ENCODE measurements at places on chromosomes 16 and 17.

DNA sequence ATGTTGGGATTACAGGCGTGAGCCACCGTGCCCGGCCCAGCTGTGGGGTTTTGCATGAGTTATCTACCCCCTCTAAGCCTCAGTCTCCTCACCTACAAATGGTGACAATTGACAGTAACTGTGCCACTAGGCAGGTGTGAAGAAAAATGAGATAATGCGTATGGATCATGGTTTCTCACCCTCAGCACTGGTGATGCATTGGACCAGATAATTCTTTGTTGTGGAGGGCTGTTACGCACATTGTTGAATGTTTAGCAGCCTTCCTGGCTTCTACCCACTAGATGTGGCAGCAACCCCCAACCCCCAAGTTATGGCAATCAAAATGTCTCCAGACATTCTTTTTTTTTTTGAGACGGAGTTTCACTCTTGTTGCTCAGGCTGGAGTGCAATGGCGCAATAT is 9.0 kb upstream of the HAPSTR1 start:
- peaks cover 16% of the 10 kb centered on the region for H3K4me1 ChIP-seq
- no peak overlapping the region for H3K4me3 ChIP-seq
- H3K27ac ChIP-seq = no peak overlapping the region
- no peak for DNase-seq

- no peak overlapping the region for H3K4me3 ChIP-seq
- no peaks in the 10 kb centered on the region for H3K27me3 ChIP-seq
- no peaks in the 10 kb centered on the region for H3K4me1 ChIP-seq
- no peak overlapping the region for H3K27ac ChIP-seq
Measured at GRCh38 chr16:78430281-78430680, 330.8 kb downstream of the WWOX start.

DNA sequence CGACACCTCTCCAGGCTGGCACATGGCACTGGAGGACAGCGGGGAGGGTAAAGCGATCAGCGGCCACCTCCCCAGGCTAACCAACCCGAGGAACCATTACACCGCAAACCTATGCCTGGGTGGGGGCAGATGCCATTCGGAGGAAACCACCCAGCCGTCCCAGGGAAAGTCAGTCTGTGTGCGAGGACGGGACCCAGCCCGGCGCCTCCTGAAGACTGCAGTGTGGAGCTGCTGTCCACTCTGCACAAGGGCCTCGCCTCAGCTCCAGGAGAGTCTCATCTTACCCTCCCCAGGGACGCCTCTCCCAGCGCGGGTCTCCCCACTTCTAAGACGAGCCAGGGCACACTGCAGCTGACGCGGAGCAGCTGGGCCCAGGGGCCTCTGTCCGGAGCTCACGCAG is 8.0 kb downstream of the SLC38A10 start:
- no peaks in the 10 kb centered on the region for H3K27me3 ChIP-seq
- no peak for DNase-seq
- H3K36me3 ChIP-seq = no peaks in the 10 kb centered on the region
- no peak overlapping the region for H3K4me3 ChIP-seq
- H3K27ac ChIP-seq = no peak overlapping the region
- no peaks in the 10 kb centered on the region for H3K4me1 ChIP-seq

DNA sequence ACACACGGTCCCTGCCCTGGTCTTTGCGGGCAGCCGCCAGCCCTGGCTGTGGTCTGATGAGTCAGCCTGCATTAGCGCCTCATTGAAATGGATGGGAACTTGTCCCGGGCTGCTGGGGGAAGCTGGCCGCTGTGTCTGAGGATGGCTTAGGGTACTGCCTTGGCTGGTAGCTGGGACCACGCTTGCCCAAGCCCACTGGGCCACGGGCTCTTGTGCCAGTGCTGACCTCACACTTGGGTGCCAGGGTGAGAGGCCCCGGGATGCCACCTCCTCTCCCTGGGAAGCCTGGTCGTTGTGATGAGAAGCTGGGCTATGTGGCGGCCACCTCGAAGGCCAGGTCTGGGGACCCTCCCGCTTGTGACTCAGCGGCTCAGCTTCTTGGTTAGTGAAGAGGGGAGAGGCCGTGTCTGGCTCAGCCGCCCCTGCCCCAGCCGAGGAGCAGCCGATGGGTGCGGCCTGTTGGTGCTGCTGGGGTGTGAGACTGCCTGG is 10.7 kb downstream of the CACNA1H start:
- no peaks in the 10 kb centered on the region for H3K36me3 ChIP-seq
- no peak overlapping the region for H3K27ac ChIP-seq
- no peak for DNase-seq

DNA sequence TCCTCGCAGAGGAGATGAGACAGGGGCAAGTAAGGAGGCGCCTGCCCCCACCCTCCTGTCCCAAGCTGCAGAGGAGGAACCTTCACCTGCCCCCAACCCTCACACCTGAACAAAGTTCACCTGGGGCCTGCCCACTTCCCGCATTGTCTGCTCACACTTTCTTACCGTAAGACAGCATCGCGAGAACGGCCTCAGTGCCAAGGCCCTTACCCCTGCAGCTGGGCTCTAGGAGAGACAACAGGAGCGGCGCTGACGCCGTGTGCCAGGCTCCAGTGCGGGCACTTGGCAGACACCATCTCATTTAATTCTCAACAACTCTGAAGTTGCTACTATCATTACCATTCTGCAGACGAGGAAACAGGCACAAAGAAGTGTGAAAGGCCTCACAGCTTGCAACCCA is 4.1 kb downstream of the NAT9 start:
- 0 out of 2 replicates have a peak, but pooled peaks cover 7% of the 10 kb centered on the region for H3K36me3 ChIP-seq
- peaks cover 2% of the 10 kb centered on the region for H3K4me1 ChIP-seq
- DNase-seq = no peak
- no peak overlapping the region for H3K4me3 ChIP-seq
- no peak overlapping the region for H3K27ac ChIP-seq

- no peaks in the 10 kb centered on the region for H3K27me3 ChIP-seq
- DNase-seq = no peak
- H3K27ac ChIP-seq = no peak overlapping the region
- no peak overlapping the region for H3K4me3 ChIP-seq
- no peaks in the 10 kb centered on the region for H3K36me3 ChIP-seq
Measured at GRCh38 chr16:81518439-81518757, 73.8 kb downstream of the CMIP start.

DNA sequence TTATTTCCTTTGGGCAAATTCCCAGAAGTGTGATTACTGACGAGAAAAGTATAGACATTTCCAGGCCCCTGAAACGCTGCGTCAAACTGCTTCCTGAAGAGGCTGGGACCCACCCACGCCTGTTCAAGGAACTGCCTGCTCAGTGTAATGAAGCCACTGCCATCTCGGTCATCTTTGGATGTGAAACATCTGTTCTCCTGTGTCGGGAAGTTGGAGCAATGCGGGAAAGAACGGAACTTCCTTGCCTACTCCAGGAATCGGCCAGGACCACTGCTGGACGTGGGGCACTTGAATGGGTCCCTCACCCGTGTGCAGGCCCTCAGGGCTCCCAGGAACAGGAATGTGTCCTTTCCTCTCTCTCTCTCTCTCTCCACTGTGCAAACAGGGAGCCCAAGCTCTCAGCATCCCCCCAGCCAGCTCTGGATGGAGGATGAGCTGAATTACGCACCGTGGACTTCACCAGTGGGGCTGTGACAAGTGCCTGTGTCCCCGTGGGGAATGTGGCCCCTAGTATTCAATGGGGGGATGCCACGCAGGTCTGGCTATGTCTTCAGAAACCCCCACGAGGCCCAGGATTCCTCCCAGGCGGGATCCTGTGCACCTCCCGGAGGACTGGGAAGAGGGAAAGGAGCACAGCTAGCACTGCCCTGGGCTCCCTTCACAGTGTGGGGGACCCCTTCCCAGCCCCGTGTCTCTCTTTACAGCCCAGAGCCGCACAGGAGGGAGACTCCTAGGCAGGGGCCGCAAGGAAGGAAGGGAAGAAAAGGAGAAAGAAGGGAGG is 18.3 kb upstream of the LITAF start:
- H3K36me3 ChIP-seq = no peaks in the 10 kb centered on the region
- no peak for DNase-seq
- no peak overlapping the region for H3K4me3 ChIP-seq
- H3K27me3 ChIP-seq = no peaks in the 10 kb centered on the region
- H3K27ac ChIP-seq = no peak overlapping the region

All from MM.1S (cell line).